ENCODE measurements at places on chromosomes 5 and 9. TPM values are rescaled to one million over a fixed set of nuclear protein-coding genes. Genes with fewer than 3 reads are reported as not detected.

Gene IL3
- total RNA-seq, result 0.49 TPM

Gene DAB2IP
- total RNA-seq, result 0.18 TPM

Gene FNBP1
- 198 TPM for total RNA-seq

Gene MEF2C
- 1.5 TPM for total RNA-seq

Gene ANKRD55
- 0.50 TPM for total RNA-seq

Gene SLC1A3
- 0.42 TPM for total RNA-seq

Gene MEIKIN
- not detected for total RNA-seq

Gene DRD1
- total RNA-seq, result not detected

Gene TRIM36
- total RNA-seq, result 0.04 TPM

Gene F2R
- total RNA-seq, result 2.8 TPM
